ENCODE measurements at places on chromosomes 5 and 9. TPM values are rescaled to one million over a fixed set of nuclear protein-coding genes. Genes with fewer than 3 reads are reported as not detected.

CYLC2 gene
- polyA plus RNA-seq, result not detected

LRRC19 gene
- polyA plus RNA-seq, result not detected

POU5F2 gene
- 0.02 TPM for polyA plus RNA-seq

SLCO6A1 gene
- not detected for polyA plus RNA-seq

YTHDC2 gene
- polyA plus RNA-seq, result 8.4 TPM

PCAT7 gene
- 0.10 TPM for polyA plus RNA-seq

ARHGEF28 gene
- 3.0 TPM for polyA plus RNA-seq

MLANA gene
- polyA plus RNA-seq, result not detected

SLC22A4 gene
- 15.7 TPM for polyA plus RNA-seq

FYB1 gene
- 51.4 TPM for polyA plus RNA-seq

SPATA31A3 gene
- polyA plus RNA-seq, result not detected
